ENCODE measurements at places on chromosomes 7 and 10.

DNA sequence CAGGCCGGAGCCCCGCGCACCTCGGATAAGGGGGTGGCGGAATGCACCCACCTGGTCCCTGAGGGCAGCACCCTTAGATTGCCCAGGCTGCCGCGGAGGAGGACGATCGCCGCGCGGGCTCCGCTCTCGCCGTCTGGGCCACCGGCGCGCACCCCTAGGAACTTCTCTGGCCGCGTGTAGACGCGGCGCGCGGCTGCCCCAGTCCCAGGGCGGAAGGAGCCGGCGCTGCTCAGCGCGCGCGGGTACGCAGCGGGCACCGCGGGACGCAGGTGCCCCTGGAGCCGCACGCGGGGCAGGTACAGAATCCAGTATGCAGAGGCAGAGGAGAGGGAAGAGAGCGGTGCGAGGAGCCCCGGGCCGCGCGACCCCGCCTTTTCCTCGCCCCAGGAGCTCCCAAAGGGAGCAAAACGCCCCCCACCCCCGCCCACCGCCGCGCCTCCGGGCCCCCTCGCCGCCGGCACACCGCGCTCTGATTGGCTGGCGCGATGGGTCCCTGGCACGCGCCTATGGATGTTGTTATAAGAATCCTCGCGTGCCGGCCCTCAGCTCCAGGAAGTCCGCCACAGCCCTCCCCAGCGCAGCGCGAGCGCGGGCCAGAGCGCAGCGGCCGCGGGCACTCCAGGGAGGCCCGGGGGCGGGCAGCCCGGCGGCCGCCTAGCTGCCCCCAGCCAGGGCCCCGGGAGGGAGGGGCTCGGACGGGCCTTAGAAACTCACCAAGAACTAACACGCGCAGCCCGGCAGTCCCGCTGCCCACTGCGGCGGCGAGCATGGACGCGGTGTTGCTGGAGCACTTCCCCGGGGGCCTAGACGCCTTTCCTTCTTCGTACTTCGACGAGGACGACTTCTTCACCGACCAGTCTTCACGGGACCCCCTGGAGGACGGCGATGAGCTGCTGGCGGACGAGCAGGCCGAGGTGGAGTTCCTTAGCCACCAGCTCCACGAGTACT is at the start of gene PTF1A:
TSS of gene PTF1A (plus strand) at position 549 of the 948 bp plus-strand sequence. CDS start at position 768, 219 bp downstream.
- ATAC-seq, result no peak

DNA sequence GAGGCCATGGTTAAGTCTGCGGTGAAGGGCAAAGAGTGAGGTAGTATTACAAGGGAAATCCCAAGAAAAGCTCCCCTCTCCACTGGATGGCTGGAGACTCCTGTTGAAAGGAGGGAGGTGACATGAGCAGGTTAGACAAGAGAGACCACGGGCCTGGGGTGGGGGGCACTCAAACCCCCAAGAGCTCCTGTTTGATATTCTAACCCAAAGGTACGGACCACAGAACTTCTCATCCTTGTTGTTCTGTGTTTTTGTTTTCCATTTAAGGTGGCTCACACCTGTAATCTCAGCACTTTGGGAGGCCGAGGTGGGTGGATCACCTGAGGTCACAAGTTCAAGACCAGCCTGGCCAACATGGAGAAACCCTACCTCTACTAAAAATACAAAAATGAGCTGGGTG is 11.6 kb downstream of the VSTM4 start:
- ATAC-seq, result no peak

DNA sequence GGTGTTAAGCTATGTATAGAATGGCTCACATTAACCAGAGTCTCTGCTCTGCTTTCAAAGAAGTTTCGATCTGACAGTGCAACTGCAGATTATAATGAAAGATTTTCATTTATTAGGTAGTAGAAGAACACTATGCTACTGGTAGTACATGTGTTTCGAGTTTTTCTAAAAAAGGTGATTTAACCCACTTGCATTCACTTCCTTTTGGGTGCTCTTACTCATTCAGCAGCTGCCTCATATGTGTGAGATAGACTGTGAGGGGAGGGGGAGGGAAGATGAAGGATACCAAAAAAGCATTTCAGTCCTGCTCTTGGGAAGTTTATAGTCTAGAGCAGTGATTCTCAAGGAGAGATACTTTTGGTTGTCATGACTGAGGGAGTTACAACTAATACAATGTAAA is 20.4 kb downstream of the PLEKHA8 start:
- ATAC-seq, result no peak

- ATAC-seq, result no peak
Measured at GRCh38 chr7:78476851-78477405, 678.4 kb downstream of the PHTF2 start.

- peak; percentile 25 for ATAC-seq
Measured at GRCh38 chr7:93890041-93890463, 501 bp downstream of the TFPI2 start.

- ATAC-seq, result no peak
Measured at GRCh38 chr10:110648692-110649346, 4.7 kb downstream of the RBM20 start.

DNA sequence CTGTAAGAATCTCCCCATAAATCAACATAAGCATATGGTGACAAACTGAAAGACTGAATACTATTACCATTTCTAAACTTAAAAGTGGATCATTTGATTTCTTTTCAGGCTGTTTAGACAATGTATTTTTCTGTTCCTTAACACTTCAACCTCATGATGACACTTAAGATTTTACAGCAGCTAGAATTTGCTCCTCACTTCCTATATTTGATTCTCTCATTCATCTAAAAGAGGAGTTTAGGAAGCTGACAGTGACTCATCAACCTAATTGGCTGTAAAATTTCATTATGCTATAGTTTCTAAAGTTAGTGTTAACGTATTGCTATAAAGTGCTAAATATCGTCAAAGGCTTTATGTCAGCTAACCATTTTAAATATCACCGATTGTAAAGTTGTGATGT is 478.7 kb downstream of the GRM8 start:
- ATAC-seq, result no peak

DNA sequence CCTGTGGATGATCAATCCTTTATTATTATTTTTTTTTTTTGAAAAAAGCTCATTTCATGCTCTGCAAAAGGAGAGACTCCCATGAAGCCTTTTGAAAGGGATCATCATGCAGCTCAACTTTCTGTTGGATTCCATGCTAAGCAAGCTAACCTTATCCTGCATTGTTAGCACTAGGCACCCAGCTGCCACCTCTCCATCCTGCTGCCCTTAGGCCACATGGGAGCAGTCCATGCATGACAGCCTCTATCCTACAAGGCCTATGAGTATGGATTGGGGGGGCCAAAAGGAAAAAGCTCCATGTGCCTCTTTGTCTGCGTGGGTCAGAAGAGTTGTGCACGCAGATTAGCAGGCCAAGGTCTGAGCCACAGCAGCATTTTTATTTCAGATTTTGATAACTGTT is 19.2 kb downstream of the SMNDC1 start:
- ATAC-seq, result no peak

- ATAC-seq, result no peak
Measured at GRCh38 chr7:19869979-19870378, 96.6 kb upstream of the TMEM196 start.

DNA sequence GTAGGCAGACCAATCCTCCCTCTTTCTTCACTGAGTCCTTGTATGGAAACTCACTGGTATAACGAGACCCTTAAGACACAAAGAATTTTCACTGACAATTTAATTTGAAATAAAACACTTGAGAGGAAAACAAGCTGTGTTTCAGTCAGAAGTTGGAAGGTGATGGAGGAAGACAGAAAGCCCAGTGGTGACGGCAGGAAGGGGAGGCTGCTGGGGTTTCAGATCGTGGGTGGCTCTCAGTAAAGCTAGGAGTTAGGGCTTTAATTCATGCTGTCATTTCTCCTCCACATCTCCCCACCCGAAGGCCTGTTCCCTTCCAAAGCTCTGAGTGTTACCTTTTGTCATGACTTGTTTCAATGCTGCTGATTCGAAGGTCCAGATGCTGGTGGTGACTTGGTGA is 605.2 kb upstream of the DPP6 start:
- ATAC-seq, result no peak

GRCh38 chr10:3389130-3389529 is 216.5 kb upstream of the PITRM1 start:
- no peak for ATAC-seq

DNA sequence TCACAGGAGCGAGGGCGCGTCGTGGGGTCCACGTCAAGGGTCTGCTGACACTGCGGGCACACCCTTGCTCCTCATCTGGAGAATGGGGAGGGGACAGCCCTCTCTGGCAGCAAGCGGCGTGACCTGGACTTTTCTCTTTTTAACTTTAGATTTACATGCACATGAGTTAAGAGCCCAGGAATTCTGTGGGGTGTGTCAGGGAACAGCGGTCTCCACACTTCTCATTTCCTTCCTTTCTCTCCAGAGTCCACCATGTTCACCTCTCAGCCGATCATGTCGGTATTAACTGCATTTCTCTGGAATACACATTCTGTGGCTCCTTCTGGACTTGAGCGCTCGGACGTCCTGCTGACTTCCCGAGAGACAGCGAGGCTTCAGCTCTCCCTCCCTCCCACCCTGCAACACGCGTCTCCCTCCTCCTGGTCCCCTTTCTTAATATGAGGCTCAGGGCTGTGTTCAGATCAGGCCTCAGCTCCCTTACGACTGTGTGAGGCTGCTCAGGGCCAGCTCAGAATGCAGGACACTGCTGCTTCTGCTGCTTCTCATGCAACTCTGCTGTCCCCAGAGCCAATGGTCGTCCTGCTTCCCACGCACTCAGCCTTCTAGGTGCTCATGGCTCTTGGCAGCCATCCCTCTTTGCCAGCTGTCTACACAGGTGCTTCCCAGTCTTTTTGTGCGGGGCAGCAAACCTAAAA is 261.3 kb downstream of the ELFN1 start:
- no peak for ATAC-seq

- ATAC-seq, result no peak
Measured at GRCh38 chr10:114566064-114566463, 92.0 kb downstream of the ABLIM1 start.

DNA sequence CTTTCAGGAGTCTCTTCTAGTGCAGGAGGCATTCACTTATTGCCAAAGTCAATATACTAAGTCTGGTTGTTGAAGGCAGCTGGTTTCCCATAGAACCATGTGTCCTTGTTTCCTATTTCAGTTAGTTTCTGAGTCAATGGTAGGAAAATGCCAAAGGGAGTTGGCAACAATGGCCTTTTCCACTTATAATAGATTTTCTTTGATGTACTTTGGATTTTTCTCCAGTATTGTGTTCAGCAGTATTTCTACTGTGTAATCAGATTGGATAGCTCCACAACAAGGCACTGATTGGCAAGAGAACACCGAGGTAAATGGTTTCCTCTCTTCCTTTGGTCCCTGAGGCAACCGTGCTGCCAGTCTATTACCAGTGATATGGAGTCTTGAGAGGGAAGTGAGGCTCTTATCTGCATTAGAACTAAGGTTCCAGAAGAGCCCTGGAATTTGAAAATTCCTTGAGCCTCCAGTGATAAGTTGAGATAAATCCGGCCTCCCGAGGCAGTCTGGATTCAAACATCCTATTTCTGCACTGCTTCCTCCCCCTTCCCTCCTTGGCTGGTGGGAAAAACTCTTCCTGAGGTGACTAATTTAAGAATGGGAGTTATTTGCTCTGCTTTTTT is 7.9 kb upstream of the SEPTIN7 start:
- ATAC-seq, result peak; percentile 51

DNA sequence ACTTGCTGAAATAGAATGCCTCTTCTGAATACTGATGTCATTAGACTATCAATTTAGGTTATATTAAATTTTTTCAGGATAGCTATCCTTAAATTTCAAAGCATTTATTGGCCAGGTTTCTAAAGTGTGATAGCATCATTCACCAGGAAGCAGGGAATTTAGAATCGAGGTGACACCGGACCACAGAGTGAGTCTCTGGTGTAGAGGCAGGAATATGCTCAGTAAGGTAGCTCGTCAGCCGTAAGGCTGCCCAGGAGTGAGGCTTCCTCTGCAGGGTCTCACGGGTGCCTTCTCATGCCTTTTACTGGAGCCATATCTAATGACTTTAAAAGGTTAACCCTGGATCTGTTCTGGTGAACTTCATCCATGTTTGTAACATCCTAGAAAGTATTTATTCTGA is 170.8 kb upstream of the KLF14 start:
- ATAC-seq, result no peak

GRCh38 chr7:137086896-137087295 is 218.4 kb downstream of the CHRM2 start:
- ATAC-seq, result no peak

GRCh38 chr10:62625484-62625883 is 179.0 kb upstream of the ADO start:
- ATAC-seq, result no peak

- no peak for ATAC-seq
Measured at GRCh38 chr7:432933-433332, 86.7 kb downstream of the PDGFA start.

GRCh38 chr7:25389489-25390106 is 161.3 kb upstream of the NPVF start:
- ATAC-seq, result no peak

DNA sequence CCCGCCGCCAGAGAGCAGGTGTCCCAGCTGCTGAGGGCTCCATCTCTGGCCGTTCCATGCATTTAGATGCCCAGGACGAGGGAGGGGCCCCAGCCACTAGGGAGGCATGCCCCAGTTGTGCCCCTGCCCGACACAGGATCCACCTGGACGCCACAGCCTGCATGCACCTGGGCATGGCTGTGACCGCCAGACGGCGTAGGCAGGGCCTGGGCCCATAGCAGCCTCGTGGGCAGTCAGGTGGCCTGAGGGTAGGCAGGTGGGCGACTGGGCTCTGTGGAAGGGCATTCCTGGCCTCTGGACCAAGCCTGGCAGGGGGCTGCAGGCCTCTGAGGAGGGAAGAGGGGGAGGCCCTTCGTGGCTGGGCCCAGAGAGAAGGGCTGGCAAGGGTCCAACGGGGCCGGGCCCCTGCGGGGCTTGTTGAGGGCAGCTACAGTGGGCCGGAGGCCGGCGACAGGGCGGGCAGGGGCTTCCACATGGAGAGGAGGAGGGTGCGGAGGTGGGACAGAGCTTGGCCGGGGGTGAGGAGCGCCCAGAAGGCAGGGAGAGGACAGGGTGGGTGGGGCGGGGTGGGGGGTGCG is 76.0 kb upstream of the NKX6-2 start:
- ATAC-seq, result no peak

- no peak for ATAC-seq
Measured at GRCh38 chr10:108901781-108902618, 1021.3 kb downstream of the XPNPEP1 start.
